Lower lobe of right lung (tissue), 2 donors: ENCODE measurements at places on chromosomes 5 and 9. TPM values are rescaled to one million over a fixed set of nuclear protein-coding genes. Genes with fewer than 3 reads are reported as not detected.

- DNase-seq, result no peak
Measured at GRCh38 chr5:148860599-148860998, 34.2 kb downstream of the ADRB2 start.

- DNase-seq, result no peak
Measured at GRCh38 chr5:152456815-152457443, 51.9 kb upstream of the NMUR2 start.

Gene SPINK13
- not detected for total RNA-seq

GRCh38 chr5:57662991-57663390 is 180.4 kb upstream of the ACTBL2 start:
- no peak for DNase-seq

Gene ODF2
- total RNA-seq, result 20.3 TPM

DNA sequence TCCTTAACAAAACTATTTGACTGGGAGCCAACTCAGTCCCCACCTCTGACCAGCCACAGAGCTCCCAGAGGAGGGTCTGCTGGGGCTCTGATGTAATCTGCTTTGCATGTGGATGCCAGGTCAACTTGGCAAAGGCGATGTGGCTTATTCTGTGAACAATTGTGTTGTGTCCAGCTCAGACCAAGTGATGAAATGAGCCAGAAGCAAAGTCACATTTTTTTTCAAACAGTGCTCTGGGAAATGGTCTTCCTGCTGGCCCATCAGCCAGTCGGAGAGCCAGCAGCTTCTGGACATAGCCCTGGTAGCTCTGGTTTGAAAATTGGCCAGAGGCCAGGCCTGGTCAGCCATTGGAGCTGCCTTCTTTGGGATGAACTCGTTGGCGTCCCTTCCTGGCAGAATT is 86.5 kb downstream of the ANGPTL2 start:
- DNase-seq, result no peak

- no peak for DNase-seq
Measured at GRCh38 chr5:9015937-9016270, 530.0 kb downstream of the SEMA5A start.

Gene MVB12B
- total RNA-seq, result 47.8 TPM

GRCh38 chr5:122076050-122076461 is 2.0 kb downstream of the LOX start:
- no peak for DNase-seq

GRCh38 chr5:73950441-73950873 is 324.5 kb downstream of the ARHGEF28 start:
- no peak for DNase-seq

GRCh38 chr9:70880535-70880934 is 240.9 kb downstream of the TRPM3 start:
- DNase-seq, result no peak

DNA sequence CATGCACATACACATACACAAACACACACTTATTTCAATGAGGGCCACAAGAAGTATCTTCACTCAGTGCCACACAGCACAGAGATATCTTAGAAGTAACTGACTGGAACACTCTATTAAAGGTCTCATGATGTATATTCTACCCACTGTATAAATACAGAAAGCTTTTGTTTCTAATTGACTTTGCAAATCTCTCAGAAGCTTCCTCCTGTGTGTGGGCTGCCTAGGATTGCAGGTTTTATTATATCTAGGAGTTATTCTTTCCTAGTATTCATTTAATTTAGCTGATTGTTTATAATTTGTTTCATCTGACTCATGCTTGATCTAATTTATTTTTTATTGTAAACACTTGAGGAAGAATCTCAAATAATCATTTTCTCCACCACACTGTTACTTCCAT is 262.4 kb upstream of the ACTBL2 start:
- no peak for DNase-seq

Gene HAVCR1
- total RNA-seq, result not detected

DNA sequence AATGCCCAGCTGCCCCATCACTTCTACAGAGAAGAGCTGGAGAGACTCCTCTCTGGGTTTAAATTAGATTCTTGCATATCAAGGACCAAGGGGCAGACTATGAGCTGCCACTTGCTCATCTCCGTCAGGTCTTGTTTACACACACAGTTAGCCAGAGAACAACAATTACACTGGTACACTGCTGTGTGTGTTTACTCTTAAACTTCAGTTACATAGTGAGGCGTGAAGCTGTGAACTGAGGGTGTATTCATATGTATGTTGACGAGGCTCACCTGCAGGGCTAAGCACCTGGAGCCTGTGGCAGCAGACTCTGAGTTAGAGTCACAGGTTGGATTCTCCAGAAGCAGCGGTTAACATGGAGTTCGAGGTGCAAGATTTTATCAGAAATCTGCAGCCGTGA is 155.4 kb upstream of the ANKH start:
- no peak for DNase-seq

Gene PCA3
- not detected for total RNA-seq

Gene WNK2
- 7.7 TPM for total RNA-seq

- DNase-seq, result no peak
Measured at GRCh38 chr5:146644831-146645230, 128.8 kb upstream of the GPR151 start.

- no peak for DNase-seq
Measured at GRCh38 chr9:124248960-124249359, 8.8 kb upstream of the NEK6 start.

DNA sequence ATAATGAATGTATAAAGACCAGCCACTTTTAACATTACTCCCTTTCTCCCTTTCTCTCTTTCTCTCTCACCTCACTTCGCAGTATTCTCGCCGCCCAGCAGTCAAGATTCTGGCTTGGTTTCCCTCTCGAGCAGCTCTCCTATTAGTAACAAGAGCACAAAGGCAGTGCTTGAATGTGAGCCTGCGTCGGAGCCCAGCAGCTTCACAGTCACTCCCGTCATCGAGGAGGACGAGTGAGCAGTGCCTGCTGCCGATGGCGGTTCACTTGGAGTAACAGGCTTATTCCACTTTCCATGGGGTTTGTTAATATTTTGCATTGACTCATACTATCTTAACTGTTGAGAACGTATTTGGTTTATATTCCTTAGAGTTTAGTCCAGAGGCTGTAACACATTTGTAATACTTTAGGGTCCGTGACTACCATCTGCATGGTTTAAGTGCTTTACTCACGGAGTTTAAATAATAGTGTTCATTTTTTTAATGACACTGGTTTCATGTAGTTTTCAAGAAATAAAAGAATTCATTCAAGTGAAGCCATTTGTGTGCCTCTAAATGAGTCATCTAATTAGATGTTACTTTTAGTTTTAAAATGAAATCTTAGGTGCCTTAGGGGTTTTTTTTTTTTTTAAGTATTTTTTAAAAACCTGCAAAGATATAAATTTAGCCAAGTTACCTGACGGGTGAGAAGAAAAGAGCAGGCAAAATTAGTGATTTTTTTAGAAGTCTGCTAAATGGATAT is 8.4 kb upstream of the DMRT3 start:
- no peak for DNase-seq

DNA sequence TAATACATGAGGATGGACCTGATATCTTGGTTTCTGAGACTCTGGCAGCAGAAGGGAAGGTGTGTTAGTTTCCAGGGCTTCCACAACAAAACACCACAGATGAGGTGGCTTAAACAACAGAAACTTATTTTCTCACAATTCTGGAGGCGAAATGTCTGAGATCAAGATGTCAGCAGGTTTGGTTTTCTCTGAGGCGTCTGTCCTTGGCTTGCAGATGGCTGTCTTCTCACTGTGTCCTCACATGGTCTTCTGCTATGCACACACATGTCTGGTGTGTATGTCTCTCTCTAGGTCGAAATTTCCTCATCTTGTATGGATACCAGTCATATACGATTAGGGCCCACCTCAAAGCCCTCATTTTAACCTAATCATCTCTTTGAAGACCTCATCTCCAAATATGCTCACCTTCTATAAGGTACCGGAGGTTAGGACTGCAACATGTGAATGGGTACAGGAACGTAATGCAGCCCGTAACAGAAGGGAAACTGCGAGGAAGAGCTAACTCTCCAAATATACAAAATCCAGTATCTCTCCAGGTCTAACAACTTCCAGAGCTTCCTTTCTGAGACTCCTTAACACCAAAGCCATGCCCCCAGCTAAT is 139.8 kb upstream of the SMARCA2 start:
- no peak for DNase-seq

DNA sequence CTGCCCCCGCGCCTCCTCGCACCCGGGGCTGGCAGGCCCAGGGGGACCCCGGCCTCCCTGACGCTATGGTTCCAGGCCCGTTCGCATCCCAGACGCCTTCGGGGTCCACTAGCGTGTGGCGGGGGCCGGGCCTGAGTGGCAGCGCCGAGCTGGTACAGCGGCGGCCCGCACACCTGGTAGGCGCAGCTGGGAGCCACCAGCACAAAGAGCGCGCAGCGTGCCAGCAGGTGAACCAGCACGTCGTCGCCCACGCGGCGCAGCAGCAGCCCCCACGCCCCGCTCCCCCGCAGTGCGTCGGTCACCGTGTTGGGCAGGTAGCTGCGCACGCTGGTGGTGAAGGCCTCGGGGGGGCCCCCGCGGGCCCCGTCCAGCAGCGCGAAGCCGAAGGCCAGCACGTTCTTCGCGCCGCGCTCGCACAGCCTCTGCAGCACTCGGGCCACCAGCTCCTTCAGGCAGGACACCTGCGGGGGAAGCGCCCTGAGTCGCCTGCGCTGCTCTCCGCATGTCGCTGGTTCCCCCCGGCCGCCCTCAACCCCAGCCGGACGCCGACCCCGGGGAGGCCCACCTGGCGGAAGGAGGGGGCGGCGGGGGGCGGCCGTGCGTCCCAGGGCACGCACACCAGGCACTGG is 548 bp downstream of the TERT start:
- no peak for DNase-seq

- DNase-seq, result no peak
Measured at GRCh38 chr5:144328494-144328893, 157.8 kb downstream of the KCTD16 start.

- no peak for DNase-seq
Measured at GRCh38 chr5:24110004-24110615, 534.7 kb downstream of the CDH10 start.

Gene ANKRD55
- 0.41 TPM for total RNA-seq

- no peak for DNase-seq
Measured at GRCh38 chr5:146589028-146589345, 73.0 kb upstream of the GPR151 start.

GRCh38 chr5:62265648-62266112 is 40.3 kb upstream of the KIF2A start:
- no peak for DNase-seq

DNA sequence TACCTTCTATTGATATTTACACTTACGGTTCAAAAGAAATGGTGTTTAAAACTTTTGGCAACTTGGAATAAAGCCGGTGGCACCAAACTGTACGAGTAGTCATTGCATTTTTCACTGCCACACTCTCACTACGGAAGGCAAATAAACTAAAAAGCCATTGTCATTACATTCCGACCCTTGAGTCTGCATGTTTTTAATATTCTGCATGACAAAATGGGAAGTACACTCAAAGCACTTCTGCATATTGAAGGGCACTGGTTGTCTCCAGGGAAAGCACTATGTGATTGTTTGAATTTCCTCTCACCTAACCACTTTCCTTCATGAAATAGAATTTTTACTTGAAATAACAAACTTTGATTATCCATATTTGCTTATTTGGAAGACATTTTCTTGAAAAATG is 426.3 kb downstream of the CETN3 start:
- DNase-seq, result no peak

DNA sequence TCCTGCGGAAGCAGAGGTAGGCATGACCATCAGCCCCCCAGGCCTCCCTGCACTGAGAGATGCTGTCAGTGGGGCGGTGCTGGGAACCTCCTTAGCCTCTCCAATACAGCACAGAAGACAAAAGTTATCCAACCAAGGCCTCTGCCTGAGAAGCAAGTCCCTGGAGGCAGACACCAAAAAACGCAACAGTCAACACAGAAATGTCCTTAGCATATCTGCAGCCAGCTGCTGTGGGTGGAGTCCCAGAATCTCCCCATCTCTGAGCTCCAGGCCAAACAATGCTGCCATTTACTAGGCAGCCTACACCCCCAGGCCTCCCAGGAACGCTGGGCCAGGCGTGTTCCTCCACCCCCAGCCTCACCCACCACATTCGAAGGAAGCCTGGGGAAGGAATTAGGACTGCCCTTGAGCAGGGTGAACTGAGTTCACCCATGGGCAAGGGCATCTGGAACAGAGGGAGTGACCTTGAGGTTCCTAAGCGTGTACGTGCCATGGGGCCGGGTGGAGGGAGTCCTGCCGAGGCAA is 43.7 kb downstream of the STK10 start:
- no peak for DNase-seq

DNA sequence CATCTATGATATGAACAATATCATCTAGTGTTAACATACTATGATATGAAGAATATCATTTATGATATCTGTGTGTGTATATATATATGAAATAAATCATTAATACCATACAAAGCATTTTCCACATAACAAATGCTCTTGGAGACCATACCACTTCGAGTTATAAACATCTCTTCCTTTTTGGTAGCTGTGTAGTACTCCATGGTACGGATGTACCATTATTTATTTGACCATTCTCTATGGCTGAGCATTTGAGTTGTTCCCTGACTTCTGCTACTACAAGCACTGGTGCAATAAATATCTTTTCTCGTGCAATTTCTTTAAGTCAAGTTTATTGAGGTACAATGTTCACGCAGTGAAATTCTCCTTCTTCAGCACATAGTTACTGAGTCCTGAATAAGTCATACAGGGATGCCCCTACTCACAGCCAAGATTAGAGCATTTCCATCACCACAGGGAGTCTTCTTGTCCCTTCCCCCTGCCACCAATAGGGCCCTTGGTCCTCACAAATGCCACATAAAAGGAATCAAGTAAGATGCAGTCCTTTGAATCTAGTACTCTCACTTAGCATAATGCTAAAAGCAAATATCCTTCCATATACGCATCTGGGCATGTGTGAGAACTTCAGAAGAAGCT is 75.2 kb upstream of the SLC25A48 start:
- DNase-seq, result no peak

Gene SLCO6A1
- total RNA-seq, result not detected

- DNase-seq, result no peak
Measured at GRCh38 chr5:98483301-98483685, 290.2 kb upstream of the RGMB start.

Gene FUT7
- 1.1 TPM for total RNA-seq

Gene PAEP
- not detected for total RNA-seq

GRCh38 chr5:93874080-93874479 is 132.7 kb upstream of the POU5F2 start:
- DNase-seq, result no peak

GRCh38 chr5:134000696-134001453 is 3.9 kb downstream of the VDAC1 start:
- DNase-seq, result no peak

Gene ZDHHC12
- 29.4 TPM for total RNA-seq

Gene NCS1
- total RNA-seq, result 7.0 TPM

DNA sequence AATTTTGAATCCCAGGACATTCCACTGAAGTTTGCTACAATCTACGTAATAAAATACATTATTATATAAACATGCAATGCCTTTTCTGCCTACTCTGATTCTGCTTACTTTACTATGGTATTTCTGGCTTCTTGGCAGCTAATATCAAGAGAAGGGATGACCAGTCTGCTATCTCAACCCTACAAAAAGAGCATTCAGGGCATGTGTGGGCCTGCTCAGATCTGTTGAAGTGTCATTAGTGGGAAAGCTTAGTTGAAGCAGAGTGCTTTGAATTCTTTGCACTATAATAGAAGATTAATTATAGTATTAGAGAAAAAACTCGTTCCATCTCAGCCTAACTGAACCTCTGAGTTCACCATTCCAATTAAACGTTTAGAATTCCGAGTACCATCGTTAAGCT is 339.5 kb upstream of the ISL1 start:
- DNase-seq, result no peak

GRCh38 chr5:89128092-89128491 is 245.1 kb upstream of the MEF2C start:
- no peak for DNase-seq

GRCh38 chr5:179146277-179146676 is 86.1 kb downstream of the ZNF354C start:
- peak; percentile 40 for DNase-seq

GRCh38 chr9:122190597-122191381 is 31.1 kb downstream of the MORN5 start:
- no peak for DNase-seq
